ENCODE measurements at places on chromosomes 13 and 19.

DNA sequence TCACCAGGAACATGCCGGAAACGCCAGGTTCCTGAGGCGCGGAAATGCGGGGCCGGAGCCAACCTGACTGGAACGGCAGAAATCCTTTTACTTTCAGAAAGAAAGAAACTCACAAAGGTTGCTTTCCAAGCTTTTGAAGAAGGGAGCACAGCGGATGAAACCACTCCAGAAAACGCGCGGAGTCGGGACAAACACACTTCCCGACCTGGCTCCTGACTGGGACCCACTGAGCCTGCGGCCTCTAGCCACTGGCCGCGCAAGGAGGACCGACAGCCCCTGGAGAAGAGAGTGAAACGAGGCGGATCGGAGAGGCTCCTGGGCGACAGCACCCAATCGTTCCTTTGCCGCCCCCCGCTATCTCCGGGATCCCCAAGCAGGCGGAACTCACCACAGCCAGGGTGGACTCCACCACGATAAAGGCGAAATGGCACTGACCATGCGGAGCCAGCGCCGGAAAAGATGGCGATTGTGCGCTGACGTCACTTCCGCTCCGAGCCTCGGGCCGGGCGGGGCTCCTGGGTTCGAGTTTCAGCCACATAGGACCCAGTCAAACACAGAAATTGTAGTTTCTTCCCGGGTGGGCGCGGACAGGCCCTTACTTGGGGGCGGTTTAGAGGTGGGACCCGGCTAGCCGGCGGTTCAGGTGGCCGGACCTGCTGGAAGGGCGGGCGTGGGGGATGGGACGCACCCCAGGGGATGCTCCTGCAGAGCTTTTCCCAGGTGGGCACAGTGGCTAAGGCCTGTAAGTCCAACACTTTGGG, at the start of gene ZNF121:
ZNF121 (minus strand) TSS at position 432 of the 761 bp plus-strand sequence. CDS start 16,407 bp downstream, outside the sequence.
- peak; percentile 69 for DNase-seq

- no peak for DNase-seq
Measured at GRCh38 chr13:59771272-59771671, 392.5 kb downstream of the DIAPH3 start.

- DNase-seq: no peak
Measured at GRCh38 chr13:33180122-33180804, 105.3 kb downstream of the STARD13 start.

DNA sequence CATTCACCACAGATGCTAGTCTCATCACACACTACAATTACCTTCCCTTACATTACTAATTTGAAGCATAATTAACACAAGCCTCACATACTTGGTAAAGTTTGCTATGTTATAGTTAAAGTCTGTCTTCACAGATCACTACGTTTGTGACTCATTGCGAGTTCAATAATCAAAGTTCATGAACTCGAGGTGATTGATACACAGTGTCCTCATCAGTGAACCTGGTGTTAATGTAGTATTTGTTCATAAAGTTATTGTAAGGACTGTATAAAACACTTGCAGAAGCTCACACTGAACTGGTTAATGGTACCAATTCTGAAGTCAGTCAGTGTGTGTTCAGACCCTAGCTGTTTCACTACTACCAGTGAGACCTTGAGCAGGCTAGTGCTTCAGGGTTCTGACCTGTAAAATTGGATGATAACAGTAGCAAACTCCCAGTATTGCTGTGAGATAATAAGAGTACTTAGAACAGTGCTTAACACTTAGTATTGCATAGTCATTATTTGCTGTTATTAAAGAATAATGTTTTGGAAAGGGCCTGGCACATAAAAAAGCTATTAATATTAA, 313.3 kb downstream of the LIG4 start:
- DNase-seq: no peak

DNA sequence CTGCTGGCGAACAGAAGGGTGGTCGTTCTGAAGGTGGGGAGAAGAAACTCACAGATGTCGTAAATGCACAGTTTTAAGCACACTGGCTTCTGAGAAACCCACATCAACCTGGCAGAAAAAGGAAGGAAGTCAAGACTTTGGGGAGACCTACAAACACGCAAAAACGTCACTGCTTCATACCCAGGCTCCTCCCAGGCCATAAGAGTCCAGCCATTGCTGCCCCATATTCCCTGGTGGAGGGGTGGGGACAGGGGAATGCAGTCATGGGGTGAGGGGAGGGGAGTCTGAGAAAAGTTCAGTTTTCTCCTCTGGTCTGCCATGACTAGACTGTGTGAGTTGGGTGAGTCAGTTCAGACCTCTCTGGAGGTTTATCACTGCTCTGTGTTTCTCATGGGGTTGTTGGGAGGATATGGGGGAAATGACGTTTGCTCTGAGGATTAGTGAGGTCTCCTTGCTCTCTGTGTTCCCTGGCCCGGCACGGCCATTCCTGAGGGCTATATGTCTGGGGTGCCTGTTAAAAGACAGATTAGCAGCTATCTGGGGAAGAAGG, 139.0 kb downstream of the FLT1 start:
- DNase-seq: no peak

DNA sequence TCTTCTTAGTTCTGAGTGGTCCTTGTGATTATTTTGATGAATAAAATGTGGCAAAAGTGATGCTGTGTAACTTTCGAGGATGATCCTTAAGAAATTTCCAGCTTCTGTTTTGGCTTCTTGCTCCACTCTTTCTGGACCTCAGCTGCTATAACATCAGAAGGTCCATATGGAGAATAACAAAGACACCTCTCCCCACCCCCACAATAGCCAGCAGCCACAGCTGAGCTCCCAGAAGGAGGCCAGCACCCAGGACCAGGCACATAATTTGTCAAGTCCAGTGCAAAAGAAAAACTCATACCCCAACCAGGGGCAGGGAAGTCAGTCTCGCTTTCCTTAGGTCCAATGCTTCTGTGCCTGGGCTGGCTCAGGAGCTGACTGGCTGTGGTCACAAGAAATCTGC, 357.6 kb downstream of the RFC3 start:
- DNase-seq: no peak

DNA sequence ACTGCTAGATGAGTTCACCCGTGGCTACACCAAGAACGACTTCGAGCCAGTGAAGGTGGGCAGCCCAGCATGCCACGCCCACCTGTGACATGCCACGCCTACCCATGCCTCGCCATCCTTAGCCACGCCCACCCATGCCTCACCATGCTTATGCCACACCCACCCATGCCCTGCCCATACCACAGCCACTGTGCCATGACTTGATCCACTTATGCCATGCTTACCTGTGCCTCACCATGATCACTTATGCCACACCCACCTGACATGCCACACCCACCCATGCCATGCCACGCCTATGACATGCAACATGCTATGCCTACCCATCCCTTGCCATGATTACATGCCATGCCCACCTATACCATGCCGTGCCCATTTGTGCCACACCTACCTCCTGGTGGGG, 12.9 kb upstream of the USE1 start:
- no peak for DNase-seq

GRCh38 chr13:32317716-32318465, 2.6 kb downstream of the BRCA2 start:
- no peak for DNase-seq

DNA sequence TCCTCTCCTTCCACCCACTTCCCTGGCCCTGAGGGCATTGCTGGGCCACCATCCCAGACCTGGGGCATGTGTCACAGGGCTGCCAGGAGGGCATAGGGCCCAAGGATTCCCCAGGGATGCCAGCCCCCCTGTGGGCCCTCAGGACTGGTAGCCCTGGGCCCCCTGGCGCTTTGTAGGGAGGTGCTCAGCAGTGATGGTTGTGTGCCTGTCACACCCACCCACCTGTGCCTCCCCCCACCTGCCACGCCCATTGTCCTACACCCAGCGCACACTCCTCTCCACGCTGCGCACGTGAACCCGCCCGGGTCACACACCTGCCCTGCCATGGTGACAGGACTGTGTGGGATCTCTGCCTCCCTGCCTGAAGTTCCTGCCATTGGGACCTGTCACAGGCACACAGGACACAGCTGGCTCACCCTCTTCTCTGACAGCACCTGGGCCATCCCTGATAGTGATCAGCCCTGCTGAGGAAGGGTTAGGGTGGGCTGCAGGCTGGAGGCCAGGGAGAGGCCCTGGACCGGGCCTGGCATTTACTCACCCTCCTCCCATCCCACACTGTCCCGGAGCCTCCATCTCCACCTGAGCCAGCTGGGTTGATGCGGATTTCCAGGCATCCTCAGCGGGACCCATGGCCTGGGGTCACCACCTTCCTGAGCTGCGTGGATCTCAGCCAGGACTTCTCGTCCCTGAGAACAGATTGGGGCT, 23.9 kb downstream of the WTIP start:
- no peak for DNase-seq

GRCh38 chr13:25463496-25463895, 91.7 kb downstream of the ATP8A2 start:
- DNase-seq: no peak

DNA sequence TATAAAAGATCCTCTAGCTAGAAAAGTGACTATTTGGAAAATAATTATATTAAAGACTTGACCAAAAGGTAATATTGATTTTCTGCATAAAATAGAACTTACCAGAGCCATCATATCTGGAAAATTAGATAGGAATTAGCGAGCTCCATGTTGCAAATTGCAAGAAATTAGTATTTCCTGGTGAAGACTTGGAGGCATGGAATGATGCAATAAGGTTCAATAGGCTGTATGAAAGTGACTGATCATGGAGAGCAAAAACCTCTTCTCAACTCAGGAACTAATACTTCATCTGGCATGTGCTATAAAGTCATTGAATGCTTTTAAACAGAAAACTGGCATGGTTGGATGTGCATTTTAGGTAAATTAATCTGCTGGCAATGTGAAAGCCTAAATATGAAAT, 66.3 kb upstream of the UFM1 start:
- no peak for DNase-seq

DNA sequence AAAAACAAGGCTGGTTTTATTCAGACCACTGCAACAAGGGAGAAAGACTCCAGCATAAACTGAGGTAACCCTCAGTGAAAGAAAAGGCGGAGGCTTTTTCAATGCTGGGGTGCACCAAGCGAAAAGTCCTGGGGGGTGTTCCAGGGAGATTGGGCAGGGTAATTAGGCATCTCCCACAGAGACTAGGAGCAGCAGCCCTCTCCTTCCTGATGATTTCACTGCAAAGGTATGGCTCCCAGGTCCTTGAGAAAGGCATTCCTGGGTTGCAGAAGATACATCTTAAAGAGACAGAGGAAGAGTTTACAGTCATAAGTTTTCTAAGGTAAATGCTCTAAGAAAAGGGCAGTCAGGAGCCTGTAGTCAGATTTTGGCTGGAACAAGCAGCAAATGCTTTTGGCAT, 412.0 kb downstream of the FOXO1 start:
- no peak for DNase-seq

Measured in stimulated activated CD4-positive, alpha-beta T cell treated with anti-CD3 and anti-CD28 coated beads, Interleukin-15, amount 100 ng/mL, for 1 hour (primary cell).